ENCODE measurements at places on chromosomes 1 and 21. TPM values are rescaled to one million over a fixed set of nuclear protein-coding genes. Genes with fewer than 3 reads are reported as not detected.

DNA sequence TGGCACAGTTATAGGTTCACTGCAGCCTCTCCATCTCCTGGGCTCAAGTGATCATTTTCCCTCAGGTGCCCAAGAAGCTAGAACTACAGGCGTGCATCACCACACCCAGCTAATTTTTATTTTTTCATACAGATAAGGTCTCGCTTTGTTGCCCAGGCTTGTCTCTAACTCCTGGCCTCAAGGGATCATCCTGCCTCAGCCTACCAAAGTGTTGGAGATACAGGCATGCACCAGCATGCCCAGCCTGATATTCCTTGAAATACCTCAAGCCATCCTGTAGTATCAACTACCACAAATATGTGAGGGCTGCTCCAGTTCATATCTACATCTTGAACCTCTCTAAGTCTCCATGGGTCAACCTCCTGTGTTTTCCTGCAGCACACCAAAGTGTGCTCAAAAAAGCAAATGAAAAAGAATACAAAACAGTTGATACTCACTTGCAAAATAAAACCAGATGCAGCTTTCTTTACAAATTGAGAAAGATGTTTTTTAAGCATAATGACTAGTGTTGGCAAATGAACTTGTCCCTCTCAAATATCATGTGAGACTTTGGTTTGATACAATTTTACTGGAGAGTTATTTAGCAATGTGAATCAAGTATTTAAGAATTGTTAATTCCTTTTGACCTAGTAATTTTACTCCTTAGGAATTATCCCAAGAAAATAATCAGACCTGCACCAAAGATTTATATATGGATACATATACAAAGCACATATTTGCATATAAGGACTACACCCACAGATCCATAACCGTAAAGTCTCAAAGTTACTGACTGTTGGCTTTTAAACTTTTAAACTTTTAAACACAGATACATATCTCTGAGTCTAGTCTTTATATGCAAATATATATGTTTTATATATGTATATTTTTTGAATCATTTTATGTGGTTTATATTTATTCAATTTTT, 197.7 kb downstream of the NRIP1 start:
- peaks cover 27% of the 10 kb centered on the region for H3K4me1 ChIP-seq
- no peak for DNase-seq
- no peak overlapping the region for H3K4me3 ChIP-seq

DNA sequence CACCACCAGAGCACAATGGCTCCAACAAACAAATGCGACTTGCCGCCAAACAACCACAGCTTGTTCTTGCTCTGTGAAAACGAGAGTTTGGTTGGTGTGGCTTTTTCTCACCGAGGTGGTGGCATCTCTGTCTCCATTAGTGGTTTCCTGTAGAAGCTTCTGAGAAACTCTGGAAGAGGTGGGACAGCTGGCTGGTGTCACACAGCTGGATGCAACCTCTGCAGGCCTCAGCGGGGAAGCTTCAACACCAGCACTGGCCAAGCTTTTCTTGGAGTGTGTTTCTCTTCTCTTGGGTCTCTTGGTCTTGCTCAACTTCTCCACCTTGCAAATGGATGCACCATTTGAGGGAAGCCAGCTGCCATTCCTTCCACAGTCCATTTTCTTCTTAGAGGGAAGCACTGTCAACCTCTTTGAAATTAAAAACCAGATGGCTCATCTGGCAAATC, 124.8 kb downstream of the KCNN3 start:
- H3K4me1 ChIP-seq: peaks cover 18% of the 10 kb centered on the region
- H3K4me3 ChIP-seq: no peak overlapping the region
- H3K36me3 ChIP-seq: no peaks in the 10 kb centered on the region
- no peak overlapping the region for H3K27ac ChIP-seq
- no peaks in the 10 kb centered on the region for H3K27me3 ChIP-seq

Gene SPATA46
- not detected for total RNA-seq

DNA sequence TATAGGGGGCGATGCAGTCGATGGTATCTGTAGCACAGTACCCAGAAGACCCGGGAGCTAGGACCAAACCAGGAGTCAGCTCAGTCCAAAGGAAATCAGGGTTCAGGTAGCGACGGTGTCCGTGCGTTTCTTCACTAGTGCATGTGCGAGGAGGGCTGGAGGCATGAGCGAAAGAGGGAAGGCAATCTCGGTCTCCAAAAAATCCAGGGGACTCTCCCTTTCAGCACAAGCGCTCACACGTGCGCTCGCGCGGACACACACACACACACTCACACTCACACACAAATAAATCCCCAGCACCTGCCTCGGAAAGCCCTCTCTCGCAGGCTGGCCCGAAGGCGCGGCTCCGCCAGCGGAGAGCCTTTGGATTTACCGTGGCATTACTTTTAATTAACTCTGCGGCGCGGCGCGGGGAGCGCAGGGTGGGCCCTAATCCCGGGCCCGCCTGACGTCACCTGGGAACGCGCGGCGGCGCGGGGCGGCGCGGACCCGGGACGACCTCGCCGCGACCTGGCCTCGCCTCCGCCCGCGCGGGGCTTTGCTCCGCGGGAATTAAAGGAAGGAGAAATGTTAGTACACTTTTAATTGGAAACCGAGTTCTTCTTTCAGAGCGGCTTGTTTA, 121.2 kb downstream of the LMX1A start:
- H3K27me3 ChIP-seq: peaks cover 34% of the 10 kb centered on the region
- no peak overlapping the region for H3K27ac ChIP-seq
- H3K36me3 ChIP-seq: no peaks in the 10 kb centered on the region
- H3K4me1 ChIP-seq: peaks cover 11% of the 10 kb centered on the region

Gene ZNF593OS
- not detected for total RNA-seq

DNA sequence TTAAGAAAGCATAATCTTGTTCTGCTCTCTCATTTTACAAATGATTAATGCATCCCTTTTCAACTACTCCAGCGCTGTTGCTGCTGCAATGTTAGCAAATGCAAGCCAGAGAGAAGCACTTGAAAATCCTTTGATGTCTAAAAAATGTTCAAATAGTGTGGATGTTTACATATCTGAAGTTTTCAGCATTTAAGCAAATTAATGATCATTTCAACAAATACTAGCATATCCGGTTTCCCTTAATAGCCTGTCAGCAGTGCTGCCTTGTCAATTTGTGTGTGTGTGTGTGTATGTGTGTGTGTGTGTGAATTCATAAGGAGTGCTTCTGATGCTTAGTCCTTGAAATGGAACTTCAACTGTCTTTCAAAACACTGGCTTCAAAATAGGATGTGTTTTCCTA, 48.1 kb upstream of the WNT2B start:
- peak overlapping the region; percentile 80 for H3K27ac ChIP-seq
- H3K4me1 ChIP-seq: peaks cover 53% of the 10 kb centered on the region
- no peaks in the 10 kb centered on the region for H3K27me3 ChIP-seq
- H3K4me3 ChIP-seq: no peak overlapping the region

DNA sequence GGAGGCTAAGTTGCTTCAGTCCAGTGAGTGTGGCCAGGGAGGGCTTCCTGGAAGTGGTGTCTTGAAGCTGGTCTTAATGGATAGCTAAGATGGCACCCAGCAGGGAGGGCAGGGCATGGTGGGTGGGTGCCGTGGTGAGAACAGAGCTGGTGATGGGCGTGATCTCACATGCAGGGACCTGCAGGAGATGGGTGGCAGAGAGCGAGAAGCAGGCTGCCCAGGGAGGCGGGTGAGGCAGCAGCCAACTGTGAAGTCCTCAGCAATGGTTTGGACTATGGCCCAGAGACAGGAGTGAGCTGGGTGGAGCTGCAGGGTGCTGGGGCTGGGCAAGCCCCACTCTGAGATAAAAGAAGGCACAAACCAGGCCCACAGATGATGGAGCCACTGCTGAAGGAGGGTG, 50.7 kb downstream of the UMODL1 start:
- H3K27ac ChIP-seq: no peak overlapping the region
- H3K4me1 ChIP-seq: peaks cover 24% of the 10 kb centered on the region
- no peak for DNase-seq
- H3K4me3 ChIP-seq: no peak overlapping the region

DNA sequence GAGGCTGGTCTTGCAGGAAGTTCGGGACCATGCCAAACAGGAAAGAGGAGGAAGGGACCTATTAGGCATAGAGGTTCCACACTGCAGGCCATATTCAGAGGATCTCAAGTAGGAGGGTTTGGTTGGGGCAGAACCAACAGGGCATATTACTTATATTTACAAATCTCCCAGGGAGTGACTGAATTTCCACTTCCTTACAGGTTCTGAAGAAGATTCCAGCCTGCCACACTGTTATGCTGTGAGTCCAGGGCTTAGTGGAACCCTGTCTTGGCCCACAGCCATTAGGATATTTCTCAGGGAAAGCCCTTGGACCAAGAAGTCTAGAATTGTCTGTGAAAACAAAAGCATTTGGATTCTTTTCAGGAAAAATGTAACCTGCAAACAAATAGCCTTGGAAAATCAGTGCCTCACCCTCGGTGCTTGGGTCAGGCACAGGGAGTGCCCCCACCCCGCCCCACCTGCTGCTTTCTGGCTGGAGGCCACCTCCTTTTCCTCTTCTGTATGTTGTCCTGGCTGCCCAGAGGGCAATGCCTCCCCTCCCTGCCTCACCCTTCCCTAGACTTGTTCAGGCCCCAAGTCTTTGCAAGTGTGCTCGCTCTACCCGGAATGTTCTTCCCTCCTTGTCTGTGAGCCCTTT, 41.0 kb upstream of the JUN start:
- H3K27me3 ChIP-seq: no peaks in the 10 kb centered on the region
- peak; percentile 74 for DNase-seq
- H3K4me1 ChIP-seq: peaks cover 17% of the 10 kb centered on the region
- peak overlapping the region; percentile 29 for H3K27ac ChIP-seq

Gene TMEM50B
- total RNA-seq: 59.6 TPM

DNA sequence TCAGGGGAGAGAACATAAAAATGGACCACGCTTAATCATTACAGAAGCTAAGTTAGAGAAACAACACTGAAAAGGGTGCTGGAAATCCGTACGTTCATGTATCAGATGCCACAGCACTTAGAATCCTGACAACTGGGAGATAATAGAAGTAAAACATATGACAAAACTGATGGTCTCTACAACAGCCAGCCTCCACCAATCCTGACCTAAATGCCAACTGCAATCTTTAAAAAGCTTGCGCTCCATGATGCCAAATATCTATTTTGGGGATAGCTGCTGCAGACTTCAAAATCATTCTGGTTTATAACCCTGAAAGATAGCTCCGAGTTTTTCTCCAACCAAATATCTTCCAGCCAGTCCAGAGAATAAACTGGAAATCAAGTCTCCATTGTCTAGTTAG, 178.3 kb downstream of the RERE start:
- DNase-seq: no peak
- no peak overlapping the region for H3K27ac ChIP-seq

GRCh38 chr1:79010589-79010988, 4.1 kb upstream of the ADGRL4 start:
- DNase-seq: no peak
- H3K27me3 ChIP-seq: peaks cover 6% of the 10 kb centered on the region
- H3K4me1 ChIP-seq: no peaks in the 10 kb centered on the region
- no peak overlapping the region for H3K4me3 ChIP-seq
- no peaks in the 10 kb centered on the region for H3K36me3 ChIP-seq

Gene MAP3K21
- total RNA-seq: 9.2 TPM

GRCh38 chr21:46452710-46453109, 6.0 kb upstream of the DIP2A start:
- peaks cover 5% of the 10 kb centered on the region for H3K36me3 ChIP-seq
- H3K27me3 ChIP-seq: no peaks in the 10 kb centered on the region
- H3K4me3 ChIP-seq: no peak overlapping the region
- DNase-seq: no peak
- H3K4me1 ChIP-seq: peaks cover 20% of the 10 kb centered on the region

- DNase-seq: no peak
- H3K4me1 ChIP-seq: no peaks in the 10 kb centered on the region
- no peaks in the 10 kb centered on the region for H3K36me3 ChIP-seq
- H3K27me3 ChIP-seq: no peaks in the 10 kb centered on the region
Observed at GRCh38 chr21:41283211-41283818, 33.3 kb upstream of the FAM3B start.

- DNase-seq: no peak
- no peak within 1 kb of the TSS for H3K4me3 ChIP-seq
- H3K36me3 ChIP-seq: no peaks in the 10 kb centered on the region
- no peaks in the 10 kb centered on the region for H3K27me3 ChIP-seq
Observed at GRCh38 chr1:150887018-150887417, at the start of gene CTXND2. Gene CTXND2 (plus strand): TSS chr1:150887136. CDS start chr1:150912315, 25,179 bp downstream.

DNA sequence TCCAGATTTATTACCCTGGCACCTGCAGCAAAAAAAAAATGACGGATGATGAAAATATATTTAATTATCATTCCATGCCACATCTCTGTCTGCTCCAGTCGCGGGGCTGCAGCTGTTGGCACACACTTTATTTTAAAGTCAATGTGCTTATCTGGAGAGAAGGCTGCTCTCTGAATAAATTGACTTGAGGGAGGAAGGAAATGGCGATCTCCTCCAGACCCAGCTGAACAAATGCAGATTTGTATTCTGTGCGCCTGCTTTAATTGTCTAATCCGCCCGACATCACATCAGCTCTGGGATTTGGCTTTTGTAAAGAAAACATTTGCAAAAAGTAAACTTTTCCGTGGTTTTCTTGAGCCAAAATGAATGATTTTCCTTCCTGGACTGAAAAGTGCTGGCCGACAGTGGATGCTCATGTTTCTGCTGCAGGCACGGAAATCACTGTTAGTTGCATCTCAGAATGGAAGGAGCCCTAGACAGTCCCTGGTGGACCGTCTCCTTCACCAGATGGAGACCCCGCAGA, 150.2 kb downstream of the CAMTA1 start:
- H3K36me3 ChIP-seq: no peaks in the 10 kb centered on the region
- peak overlapping the region; percentile 5 for H3K4me3 ChIP-seq
- H3K27me3 ChIP-seq: peaks cover 26% of the 10 kb centered on the region
- no peak overlapping the region for H3K27ac ChIP-seq
- DNase-seq: no peak

GRCh38 chr1:178283409-178283808, 189.5 kb downstream of the RASAL2 start:
- H3K36me3 ChIP-seq: no peaks in the 10 kb centered on the region
- H3K27me3 ChIP-seq: no peaks in the 10 kb centered on the region
- no peak overlapping the region for H3K4me3 ChIP-seq
- peaks cover 62% of the 10 kb centered on the region for H3K4me1 ChIP-seq
- DNase-seq: peak; percentile 59

GRCh38 chr21:27581168-27581567, 614.3 kb upstream of the ADAMTS5 start:
- H3K4me1 ChIP-seq: no peaks in the 10 kb centered on the region
- H3K27ac ChIP-seq: no peak overlapping the region
- no peak for DNase-seq
- H3K36me3 ChIP-seq: no peaks in the 10 kb centered on the region
- no peak overlapping the region for H3K4me3 ChIP-seq

DNA sequence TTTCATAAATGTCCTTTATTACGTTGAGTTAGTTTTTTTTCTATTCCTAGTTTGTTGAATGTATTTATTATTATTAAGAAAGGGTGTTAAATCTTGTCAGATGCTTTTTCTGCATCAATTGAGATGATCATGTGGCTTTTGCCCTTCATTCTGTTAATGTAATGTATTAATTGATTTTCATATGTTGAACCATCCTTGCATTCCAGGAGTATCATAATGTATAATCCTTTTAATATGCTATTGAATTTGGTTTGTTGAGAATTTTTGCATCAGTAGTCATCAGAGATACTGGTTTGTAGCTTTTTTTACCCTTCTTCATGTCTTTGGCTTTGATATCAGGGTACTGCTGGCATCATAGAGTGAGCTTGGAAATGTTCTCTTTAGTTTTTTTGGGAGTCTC, 100.0 kb downstream of the POFUT2 start:
- no peak overlapping the region for H3K27ac ChIP-seq
- no peak for DNase-seq
- H3K4me3 ChIP-seq: no peak overlapping the region
- H3K36me3 ChIP-seq: peaks cover 42% of the 10 kb centered on the region

GRCh38 chr1:94231746-94232145, 5.6 kb downstream of the ARHGAP29 start:
- no peak overlapping the region for H3K4me3 ChIP-seq
- peaks cover 6% of the 10 kb centered on the region for H3K27me3 ChIP-seq
- no peak overlapping the region for H3K27ac ChIP-seq
- H3K4me1 ChIP-seq: peaks cover 31% of the 10 kb centered on the region
- DNase-seq: no peak
- no peaks in the 10 kb centered on the region for H3K36me3 ChIP-seq

Gene ST6GALNAC5
- 16.3 TPM for total RNA-seq
